ENCODE measurements at places on chromosomes 13 and 19. TPM values are rescaled to one million over a fixed set of nuclear protein-coding genes. Genes with fewer than 3 reads are reported as not detected.

The CYP4F2 gene
- total RNA-seq = not detected

The PDE4A gene
- 13.7 TPM for total RNA-seq

The KL gene
- 3.3 TPM for total RNA-seq

The VSTM2B gene
- total RNA-seq = not detected

The TMEM150B gene
- total RNA-seq = 3.1 TPM

The RNASEH2A gene
- 8.1 TPM for total RNA-seq

The ZNF836 gene
- 10.5 TPM for total RNA-seq

The OR7C1 gene
- total RNA-seq = not detected

The PSG11 gene
- total RNA-seq = not detected

The CEACAM20 gene
- not detected for total RNA-seq

The BRSK1 gene
- 9.1 TPM for total RNA-seq

The ADPRHL1 gene
- total RNA-seq = 241 TPM

The KLK12 gene
- not detected for total RNA-seq

The DZIP1 gene
- 7.6 TPM for total RNA-seq

The KIR3DL1 gene
- total RNA-seq = not detected
